ENCODE measurements at places on chromosomes 7 and 10.

- no peak for DNase-seq
Measured at GRCh38 chr7:123641901-123642300, 13.8 kb upstream of the LMOD2 start.

- DNase-seq: no peak
Measured at GRCh38 chr10:109104806-109105205, 818.5 kb downstream of the XPNPEP1 start.

DNA sequence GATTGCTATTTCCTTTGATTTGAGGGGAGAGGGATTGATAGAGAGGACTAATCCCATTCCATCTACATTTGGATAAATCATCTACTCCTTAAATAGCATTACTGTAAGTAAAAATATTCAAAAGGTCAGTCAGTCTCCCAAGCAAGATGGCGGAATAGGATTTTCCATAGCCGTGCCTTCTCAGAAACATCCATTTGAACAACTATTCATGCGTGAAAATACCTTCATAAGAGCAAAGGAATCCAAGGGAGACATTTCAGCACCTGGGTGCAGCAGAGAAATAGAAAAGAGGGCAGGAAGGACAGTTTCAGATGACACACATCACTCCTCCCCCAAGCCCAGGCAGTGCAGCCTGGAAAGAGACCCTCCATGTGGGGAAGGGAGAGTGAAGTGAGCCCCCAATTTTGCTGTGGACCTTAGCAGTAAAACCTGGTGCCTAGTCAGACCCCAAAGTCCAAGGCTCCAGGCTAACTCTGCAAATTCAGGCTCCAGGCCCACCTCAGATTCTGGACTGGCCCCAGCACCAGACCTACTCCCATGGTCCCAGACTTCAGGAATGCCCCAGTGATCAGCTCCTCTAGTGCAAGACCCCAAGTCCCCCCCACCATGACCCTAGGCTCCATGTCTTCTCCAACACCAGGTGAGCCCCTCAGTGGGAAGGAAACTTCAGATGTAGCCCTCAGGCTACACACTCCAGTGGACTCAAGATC lies 104.3 kb upstream of the LANCL2 start:
- DNase-seq: no peak

DNA sequence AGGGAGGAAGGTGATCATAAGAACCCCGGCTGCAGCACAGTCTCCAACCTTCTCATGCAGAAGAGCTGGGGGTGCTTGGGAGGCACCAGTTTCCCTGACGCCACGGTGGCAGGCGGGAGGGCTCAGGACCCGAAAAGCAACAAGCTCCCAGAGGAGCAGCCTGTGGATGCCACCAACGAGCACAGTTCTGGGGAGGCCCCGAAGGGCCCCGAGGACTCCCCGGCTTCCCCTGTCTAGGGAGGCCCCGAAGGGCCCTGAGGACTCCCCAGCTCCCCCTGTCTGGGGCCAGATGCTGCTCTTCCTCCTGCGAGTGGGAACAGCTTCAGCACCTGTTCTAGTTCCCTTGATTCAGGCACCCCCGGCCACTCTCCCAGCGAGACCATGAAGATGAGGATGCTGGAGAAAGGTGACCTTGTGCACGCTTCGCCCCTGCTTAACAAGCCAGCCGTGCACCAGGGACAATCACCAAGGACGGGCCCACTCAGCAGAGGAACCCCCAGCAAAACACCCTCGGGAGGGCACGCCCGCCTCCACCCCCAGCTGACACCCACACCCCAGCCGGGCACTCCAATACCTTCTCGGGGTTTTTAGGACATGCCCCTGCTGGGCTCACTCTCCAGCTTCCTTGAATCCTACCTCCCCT lies 112.5 kb downstream of the PTPRN2 start:
- no peak for DNase-seq

- DNase-seq: no peak
Measured at GRCh38 chr7:34225193-34225592, 319.9 kb downstream of the BMPER start.

DNA sequence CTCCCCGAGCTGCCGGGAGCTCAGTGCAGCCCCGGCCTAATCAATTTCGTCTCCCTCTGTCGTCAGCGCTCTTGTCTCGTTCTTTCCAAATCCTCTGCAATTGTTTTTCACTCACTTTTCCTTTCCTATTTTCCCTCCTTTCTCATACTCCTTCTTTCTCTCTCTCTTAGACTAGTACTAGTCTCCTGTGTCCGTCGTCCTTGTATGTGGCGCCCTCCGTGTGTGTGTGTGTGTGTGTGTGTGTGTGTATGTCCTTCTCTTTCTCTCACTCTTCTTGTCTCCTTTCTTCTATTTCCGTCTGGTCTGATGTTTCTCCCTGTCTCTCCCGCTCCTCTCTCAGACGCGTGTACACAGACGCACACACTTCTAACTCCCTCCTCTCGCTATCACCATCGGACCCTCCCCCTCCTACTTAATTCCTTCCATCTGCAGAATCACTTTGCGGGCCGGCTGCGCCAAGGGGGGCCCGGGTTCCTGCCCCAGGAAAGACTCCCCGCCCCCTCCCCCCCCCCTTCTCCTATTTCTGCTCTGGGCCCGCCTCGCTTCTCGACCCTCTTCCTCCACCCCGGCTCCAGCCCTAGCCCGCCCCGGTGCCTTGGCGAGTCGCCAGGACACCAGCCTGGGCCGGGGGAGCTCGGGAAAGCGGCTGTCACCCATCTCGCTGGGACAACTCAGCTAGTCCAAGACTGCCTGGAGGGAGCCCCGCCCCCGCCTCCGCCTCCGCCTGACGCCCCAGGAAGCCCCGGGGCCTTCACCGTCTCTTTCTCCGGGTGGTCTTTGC lies 743 bp upstream of the ZCCHC24 start:
- DNase-seq: no peak

GRCh38 chr7:115637128-115637527 lies 393.4 kb downstream of the TFEC start:
- DNase-seq: no peak

DNA sequence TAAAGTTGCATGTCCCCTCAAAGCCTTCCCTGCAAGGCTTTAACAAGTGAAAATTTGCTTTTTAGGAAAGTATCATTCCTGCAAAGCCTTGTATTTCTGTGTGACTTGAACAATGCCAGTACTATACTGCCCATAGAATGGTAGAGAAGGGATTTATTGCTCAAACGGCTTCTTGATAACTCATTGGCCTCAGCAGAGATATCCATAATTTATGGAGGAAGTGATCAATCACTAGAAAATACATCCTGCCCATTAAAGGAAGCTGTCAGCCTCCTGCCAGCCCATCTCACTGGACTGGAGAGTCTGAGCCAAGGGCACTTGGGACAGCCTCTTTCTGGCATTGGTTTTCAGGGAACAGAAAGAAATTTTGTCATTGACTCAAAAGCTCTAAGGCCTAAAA lies 152.6 kb downstream of the XPNPEP1 start:
- no peak for DNase-seq

GRCh38 chr7:131591687-131592319 lies 35.4 kb upstream of the PODXL start:
- DNase-seq: no peak

GRCh38 chr10:52779541-52780390 lies 7.2 kb upstream of the MBL2 start:
- DNase-seq: no peak

GRCh38 chr10:44153918-44154670 lies 230.8 kb downstream of the CXCL12 start:
- no peak for DNase-seq

- DNase-seq: no peak
Measured at GRCh38 chr10:110571093-110571743, 3.7 kb downstream of the SMC3 start.

GRCh38 chr7:157280216-157280841 lies 56.5 kb upstream of the DNAJB6 start:
- no peak for DNase-seq

GRCh38 chr10:77409697-77410471 lies 227.7 kb downstream of the KCNMA1 start:
- DNase-seq: no peak

DNA sequence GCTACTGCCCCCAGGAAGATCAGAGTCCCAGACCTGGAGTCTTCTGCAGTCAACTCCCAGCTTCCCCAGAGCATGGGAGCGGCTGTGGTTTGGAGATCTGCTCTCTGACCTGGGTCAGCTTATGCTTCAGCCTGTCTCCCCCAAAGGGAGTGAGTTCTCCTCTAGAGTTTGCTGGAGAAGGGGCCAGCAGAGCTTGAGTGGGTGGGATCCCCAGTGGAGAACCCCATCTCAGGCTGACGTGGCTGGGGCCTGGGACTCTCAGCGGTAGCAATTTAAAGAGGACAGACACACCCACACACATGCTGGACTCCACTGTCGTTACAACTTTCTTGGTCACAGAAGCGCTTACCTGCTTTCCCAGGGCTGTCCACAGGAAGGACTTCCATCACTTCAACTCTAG lies 6.3 kb downstream of the UNC5B start:
- DNase-seq: no peak

GRCh38 chr7:65800890-65801341 lies 72.0 kb upstream of the VKORC1L1 start:
- DNase-seq: no peak

GRCh38 chr10:61376908-61377368 lies 76.2 kb downstream of the TMEM26 start:
- no peak for DNase-seq

GRCh38 chr7:16929146-16929762 lies 47.5 kb upstream of the AGR3 start:
- no peak for DNase-seq

DNA sequence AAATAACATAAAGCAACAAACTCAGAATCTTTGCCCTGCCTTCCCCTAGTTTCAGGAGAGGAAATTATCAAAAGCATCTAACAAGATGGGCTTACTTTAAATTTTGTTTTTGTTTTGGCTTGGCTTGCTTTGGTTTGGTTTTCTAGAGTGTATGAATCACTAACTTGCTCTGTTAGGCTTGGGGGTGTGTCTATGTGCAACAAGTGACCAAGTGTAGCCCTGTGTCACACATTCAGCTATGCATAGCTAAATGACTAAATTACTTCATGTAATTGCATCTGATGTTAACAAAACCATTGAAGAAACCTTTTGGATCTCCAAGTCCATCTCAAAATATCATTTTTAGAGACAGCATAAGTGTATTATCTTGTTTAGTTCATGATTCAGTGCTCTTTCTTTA lies 251.0 kb downstream of the TFEC start:
- DNase-seq: no peak

DNA sequence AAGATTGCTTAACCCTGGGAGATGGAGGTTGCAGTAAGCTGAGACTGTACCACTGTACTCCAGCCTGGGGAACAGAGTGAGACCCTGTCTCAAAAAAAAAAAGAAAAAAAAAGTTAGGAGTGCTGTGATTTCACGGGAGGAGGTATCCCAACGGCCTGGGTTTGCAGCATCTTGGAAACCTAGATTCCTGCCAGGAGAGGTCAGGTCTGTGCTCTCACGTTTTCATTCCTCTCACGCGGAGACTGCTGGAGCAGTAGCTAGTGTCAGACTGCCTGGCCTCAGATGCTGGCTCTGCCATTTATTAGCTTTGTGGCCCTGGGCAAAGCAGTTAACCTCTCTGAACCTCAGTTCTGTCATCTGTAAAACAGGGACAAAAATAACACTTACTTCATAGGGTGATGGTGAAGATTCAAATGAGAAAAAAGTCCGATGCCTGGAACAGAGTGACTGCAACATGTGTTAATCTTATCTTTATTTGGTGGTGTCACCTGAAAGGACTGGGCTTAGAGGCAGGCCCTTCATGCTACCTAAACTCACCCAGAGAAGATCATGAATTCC lies 94.9 kb downstream of the GAD2 start:
- DNase-seq: no peak

GRCh38 chr10:115818012-115818411 lies 455.0 kb downstream of the GFRA1 start:
- no peak for DNase-seq

DNA sequence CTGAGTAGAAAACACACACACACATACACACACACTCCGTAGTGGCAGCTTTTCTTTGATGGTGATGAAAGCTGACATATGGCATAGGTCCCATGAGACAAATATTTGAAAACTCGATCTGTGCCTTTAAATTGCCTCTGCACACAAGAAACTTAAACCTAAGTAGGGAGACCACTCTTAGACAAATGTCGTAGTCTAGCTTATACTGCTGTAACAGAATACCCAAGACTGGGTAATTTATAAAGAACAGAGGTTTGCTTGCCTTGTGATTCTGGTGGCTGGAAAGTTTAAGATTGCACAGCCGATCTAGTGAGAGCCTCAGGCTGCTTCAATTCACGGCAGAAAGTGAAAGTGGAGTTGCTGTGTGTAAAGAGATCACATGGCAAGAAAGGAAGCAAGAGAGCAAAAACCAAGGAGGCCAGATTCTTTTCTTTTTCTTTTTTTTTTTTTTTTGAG lies 489.4 kb upstream of the SORCS1 start:
- DNase-seq: no peak

- DNase-seq: no peak
Measured at GRCh38 chr10:7792541-7792940, 4.6 kb downstream of the ATP5F1C start.

DNA sequence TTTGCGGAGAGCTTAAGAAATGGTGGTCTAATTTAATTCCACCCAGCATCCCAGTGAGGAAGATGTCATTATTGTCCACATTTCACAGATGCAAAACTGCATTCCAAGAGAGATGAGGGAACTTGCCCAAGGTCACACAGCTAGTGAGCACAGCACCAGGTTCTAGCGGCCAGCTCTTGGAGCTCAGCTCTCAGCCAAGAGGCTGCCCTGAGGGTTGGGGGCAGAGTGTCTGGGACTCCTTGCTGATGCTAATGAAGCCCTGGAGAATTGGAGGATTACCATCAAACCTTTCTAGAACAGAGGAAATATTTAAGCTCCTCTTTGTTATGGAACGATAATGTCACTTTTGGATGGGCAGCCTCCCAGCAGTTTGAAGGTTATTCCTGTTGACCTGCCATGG lies 48.0 kb downstream of the PLPP4 start:
- no peak for DNase-seq

GRCh38 chr10:34789966-34790506 lies 25.1 kb downstream of the PARD3 start:
- DNase-seq: no peak

- DNase-seq: no peak
Measured at GRCh38 chr10:21978191-21978862, 25.2 kb downstream of the DNAJC1 start.

GRCh38 chr7:129188372-129188891 lies at the start of gene SMO:
Gene SMO (plus strand): TSS chr7:129188633. CDS start chr7:129189152, 519 bp downstream.
- DNase-seq: no peak

DNA sequence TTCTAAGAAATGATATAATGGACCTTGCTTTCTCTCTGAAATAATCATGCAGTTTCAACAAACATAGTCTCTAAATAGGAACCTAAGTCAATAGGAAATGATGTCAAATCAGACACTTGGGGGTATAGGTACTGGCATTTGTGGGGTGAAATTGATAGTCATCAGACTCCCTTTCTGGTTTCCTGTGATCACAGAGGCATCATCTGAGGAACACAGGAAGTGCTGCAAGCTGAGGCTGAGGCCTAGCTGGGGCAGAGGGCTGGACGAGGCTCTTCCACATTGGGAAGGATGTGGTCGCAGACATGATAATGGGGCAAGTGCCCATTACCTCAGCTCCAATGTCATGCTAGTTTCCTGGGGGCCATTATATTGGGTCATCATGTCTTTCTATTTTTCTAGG lies 33.5 kb upstream of the TARP start:
- DNase-seq: no peak

- DNase-seq: no peak
Measured at GRCh38 chr10:71253981-71254818, 41.8 kb downstream of the UNC5B start.

Data from stimulated activated CD8-positive, alpha-beta memory T cell treated with anti-CD3 and anti-CD28 coated beads, Interleukin-7, amount 100 ng/mL, for 1 hour (primary cell).